ENCODE measurements at places on chromosomes 13 and 19.

- DNase-seq: no peak
Measured at GRCh38 chr13:36251526-36251925, 37.2 kb upstream of the SOHLH2 start.

DNA sequence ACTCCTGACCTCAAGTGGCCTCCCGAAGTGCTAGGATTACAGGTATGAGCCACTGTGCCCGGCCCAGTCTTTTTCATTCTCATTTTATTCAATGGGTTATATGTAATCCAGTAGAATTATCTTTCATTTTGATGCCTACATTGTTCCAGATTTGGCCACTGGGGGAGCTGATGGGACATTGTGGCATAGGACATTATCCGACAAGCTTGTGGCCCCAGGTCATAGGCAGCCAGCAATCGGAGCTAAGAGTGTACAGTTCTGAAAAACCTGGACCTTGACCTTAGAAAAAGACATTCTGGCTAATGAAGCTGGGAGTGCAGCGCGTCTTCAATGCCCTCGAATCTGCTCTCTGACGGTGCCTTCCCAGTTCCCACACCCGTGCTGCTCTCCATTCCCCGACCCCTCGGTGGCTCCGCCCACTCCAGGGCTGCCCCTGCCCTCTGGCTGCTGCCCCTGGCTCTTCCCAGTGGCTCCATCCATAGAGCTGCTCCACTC lies 108.7 kb downstream of the TEX29 start:
- DNase-seq: peak; percentile 9

- no peak for DNase-seq
Measured at GRCh38 chr19:24140099-24140498, 53.1 kb downstream of the ZNF254 start.

DNA sequence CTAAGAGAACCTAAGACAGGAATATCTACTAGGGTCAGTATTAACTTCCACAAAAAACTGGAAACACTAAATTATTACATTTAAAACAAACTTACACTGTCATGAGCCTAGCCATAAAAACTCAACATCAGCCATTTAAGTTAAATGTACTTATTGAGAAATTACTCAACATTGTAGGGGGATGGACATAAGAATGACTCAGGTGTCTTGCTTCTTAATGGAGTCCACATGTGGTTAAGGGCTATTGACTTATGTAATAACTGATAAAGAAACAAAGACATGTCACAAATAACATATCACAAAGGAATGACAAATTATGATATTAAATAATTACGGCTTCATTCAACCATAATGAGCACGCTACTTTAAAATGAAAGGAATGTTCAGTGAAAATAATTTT lies 36.2 kb downstream of the CLDN10 start:
- DNase-seq: no peak

DNA sequence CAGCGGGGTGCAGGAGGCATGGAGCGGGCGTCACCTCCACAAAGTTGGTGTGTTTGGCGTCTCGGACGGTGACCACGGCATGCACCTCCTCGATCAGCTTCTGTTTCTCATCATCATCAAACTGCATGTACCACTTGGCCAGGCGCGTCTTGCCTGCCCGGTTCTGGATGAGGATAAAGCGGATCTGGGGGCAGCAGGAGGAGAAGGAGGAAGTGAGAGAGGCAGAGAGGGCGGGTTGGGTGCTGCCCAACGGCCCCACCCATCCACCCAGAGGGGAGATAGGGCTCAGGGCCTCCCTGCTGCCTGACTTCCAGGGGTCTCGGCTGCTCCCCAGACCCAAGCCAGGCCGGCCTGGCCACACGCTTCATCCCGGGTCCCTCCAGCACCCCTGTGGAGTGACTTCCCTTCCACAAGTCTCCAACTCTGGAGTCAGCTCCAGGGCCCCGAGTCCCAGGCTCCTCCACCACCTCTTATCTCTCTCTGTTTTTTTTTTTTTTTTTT lies 4.6 kb downstream of the AP2S1 start:
- no peak for DNase-seq

DNA sequence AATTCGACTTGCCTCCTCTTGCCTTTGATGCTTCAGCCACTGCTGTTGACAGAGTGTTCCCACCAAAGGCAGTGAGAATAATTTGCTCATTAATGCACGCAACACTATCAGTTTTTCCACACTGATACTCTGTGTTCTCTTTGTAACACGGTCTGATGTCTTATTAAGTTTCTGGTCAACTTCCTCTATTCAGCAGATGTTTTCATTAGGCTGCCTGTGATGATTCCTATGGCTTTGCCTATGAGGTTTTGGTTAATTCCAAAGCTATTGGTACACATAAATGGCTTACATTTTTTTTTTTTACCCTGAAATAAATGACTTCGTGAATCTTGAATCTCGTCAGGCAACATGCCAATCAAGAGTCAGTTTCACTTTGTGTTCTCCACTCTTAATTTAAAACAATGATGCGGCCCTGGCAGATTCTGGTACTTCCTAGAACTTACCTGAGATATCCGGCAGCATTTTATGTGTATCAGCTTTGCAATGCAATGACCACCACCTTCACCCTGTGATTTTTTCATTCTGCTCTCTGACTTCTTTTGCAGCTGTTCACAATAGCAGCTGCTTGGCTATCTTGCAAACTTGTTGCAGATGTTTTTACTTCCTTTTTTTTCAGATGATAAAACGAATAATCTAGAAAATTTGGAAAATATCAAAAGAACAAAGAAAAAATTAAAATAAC lies 27.5 kb upstream of the KL start:
- DNase-seq: no peak

- no peak for DNase-seq
Measured at GRCh38 chr13:77719128-77719527, 21.6 kb downstream of the SLAIN1 start.

- no peak for DNase-seq
Measured at GRCh38 chr19:51320280-51320657, 8.8 kb downstream of the IGLON5 start.

DNA sequence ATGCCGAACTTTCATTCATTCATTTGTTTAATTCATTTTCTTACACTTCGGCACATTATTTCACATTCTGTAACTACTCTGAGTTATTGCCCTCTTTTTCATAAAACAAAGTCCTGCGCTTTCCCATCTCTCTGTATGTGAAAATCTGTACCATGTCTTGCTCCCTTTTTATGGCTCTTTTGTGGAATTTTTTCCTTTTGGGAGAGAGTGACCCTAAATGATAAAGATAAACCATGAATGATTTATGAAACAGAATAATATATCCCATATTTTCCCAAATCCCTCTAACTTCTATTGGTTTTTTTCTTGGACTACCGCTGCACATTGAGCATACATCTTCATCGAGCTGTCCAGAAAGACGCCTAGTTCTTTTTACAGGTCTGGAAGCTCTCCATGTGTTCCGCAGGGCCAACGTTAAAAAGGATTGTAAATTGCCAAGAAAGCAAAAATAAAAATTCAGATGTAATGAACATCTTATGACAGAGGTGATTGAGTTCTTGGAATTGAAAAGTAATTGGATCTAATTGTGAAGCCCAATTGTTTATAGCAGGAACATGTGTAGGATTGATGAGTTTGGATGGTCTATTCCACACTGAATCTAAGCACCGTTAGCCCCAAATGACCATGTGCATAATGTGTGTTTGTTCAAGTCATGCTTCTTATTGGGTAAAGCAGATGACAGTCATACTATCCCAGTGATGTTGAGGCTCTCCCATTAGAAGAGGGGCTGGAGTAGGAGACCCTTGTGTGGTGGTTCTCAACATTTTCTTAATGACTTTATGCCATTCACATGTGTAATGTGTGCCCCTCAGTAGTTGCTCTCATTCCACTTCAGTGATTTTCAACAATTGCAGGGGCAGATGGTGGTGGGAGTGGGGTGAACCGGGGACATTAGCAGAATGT lies 378.9 kb downstream of the DLEU7 start:
- no peak for DNase-seq

- no peak for DNase-seq
Measured at GRCh38 chr19:3198901-3199700, 13.4 kb downstream of the NCLN start.

DNA sequence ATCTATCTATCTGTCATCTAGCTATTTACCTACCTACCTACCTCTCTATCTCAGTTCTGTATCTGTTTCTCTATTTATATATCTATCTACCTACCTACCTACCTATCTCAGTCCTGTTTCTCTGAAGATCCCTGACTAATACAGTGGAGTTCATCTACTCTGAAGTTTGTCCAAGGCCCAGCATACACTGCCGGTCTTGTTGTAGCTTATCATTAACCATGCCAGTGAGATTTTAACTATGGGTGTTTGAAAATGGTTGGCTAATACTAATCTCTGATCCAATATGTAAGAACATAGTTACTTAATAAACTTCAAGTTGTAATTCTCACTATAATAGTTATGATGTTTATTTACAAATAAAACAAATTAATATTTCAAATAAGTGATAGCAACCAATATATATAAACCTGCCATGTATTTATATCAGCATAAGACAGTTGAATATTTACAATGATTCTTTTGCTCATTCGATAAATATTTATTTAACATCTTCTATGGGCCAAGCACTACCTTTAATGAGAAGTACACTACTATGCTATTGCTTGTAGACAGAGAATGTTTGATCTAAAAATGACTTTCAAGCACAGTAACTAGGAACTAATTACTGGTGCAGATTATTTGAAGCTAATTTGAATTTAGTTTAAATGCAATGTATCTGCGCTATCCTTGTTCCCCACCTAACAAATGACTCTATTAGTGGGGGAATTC lies 242.1 kb downstream of the KLF5 start:
- DNase-seq: no peak

GRCh38 chr19:19900139-19900728 lies 512 bp upstream of the ZNF93 start:
- DNase-seq: no peak

- DNase-seq: no peak
Measured at GRCh38 chr13:44844786-44845185, 144.5 kb downstream of the NUFIP1 start.
